ENCODE measurements at places on chromosomes 16 and 17.

DNA sequence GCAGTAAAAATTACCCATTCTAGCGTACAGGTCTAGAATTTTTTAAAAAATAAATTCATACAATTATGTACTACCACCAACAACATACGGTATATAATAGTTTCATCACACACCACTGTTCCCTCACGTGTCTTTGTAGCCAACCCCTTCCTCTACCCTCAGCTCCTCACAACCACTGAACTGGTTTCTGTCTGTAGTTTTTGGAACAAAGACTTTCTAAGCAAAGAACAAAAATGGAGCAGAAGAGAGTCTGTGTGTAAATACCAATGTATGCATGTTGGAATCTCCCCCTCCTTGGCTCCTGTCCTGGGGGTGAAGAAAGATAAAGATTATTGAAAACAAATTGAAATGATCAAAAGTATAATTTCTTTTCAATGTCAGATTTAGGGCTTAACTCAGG, 31.9 kb upstream of the CCR7 start:
- DNase-seq = no peak

- no peak for DNase-seq
These were observed 2.8 kb downstream of the RAB40C start for GRCh38 chr16:592518-593306.

DNA sequence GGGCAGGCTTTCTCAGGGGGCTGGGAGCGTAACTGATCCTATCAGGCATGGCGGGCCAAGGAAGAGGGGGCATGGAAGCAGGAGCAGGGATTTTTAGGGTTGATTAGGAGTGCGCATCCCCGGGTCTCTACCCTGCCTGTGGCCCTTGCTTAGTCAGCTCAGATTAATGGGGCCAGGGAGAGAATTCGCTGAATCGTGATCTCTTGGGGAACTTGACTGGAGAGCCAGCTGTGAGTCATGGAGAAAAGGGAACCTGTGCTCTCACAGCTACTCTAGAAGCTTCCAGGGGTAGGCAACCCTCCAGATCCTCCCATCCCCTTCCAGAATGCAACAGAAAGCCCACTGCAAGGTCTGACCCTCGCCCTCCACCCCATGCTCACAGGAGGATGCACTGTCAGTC, 3.6 kb downstream of the FOXN1 start:
- no peak for DNase-seq

DNA sequence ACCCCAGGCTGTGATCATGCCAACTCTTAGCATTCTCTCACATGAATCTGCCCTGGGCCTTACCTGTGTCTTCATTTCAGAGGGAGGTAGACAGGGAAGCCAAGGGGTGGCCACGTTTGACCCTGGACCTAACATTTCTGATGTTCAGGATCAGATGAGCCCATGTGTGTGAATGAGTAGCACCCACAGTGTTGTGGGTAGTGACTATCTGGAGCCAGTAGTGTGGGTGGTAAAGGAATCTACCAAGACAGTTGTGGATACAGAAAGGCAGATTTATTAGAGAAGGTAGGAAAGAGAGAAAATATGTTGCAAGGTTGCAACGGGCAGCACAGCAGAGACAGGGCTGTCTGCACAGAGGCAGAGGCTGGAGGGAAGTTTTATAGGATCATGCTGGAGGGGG, 60.5 kb downstream of the TK2 start:
- DNase-seq = no peak

DNA sequence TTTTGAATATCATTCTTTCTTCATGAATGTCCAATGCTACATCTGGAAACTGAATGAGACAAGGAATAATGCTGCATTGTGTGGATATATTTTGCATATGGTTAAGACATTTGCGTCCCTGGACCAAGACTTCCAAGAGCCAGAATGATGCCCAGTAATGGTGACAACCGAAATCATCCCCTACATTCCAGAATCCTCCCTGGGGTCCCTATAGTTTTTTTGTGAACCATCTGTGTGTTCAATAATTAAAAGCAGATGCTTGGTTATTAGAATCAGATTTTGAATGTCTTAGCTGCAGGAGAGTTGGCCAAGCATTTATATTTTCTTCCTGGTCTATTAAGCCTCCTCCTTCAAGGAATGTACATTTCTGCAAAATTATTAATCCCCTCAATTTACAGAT, 426.7 kb upstream of the CDH8 start:
- DNase-seq = no peak

DNA sequence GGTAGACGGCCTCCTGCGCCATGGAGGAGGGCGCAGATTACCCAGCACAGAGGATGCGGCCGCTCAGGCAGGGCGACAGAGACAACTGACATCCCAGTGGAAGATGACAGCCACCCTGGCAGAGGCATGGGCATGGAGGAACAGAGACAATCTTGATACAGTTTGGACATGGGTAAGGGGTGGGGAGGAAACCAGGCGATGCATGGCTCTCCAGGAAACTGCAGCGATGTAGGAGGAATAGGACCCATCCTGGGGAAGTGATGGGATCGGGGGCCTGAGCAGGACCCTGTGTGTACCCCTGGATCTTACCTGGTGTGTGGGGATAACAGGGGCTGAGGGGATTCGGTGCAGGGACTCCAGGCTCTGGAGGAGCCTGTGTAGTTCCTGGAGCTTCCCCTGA, 4.6 kb downstream of the OSBPL7 start:
- DNase-seq = no peak

DNA sequence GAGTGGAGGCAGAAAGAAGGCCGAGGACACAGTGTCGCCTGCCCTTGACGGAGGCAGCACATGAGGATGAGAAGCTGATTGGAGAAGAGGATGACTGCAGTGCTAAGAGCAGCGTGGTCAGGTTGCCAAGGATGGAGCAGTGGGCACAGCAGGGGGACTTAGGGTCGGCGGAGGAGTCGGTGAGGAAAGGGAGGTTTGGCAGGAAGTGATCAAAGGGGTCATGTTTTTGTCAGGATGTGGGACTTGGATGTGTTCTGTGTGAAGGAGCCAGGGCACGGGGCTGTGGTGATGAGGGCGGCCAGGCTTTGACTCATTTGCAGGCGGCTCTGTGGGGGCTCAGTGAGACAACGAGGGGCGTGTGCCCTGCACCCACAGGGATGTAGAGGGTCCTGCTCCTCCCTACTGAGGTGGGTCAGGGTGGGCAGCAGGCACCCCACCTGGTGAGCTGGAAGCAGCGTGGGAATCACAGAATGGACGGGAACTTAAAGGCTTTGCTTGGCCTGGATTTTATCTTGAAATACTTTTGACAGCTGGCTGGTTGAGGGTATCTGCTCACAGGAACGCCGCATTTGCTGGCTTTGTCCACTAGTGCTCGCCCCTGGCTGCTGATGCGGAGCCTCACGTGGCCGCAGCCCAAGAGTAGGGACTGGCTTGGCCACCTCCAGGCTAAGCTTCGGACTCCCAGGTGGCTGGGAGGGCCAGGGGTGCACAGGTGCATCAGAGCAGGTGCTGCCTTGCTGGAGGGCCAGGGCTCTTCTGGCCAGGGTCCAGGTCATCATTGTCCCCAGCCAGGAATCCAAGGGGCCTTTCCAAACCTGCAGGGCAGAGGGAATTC, 6.0 kb downstream of the MPG start:
- DNase-seq = peak; percentile 56

DNA sequence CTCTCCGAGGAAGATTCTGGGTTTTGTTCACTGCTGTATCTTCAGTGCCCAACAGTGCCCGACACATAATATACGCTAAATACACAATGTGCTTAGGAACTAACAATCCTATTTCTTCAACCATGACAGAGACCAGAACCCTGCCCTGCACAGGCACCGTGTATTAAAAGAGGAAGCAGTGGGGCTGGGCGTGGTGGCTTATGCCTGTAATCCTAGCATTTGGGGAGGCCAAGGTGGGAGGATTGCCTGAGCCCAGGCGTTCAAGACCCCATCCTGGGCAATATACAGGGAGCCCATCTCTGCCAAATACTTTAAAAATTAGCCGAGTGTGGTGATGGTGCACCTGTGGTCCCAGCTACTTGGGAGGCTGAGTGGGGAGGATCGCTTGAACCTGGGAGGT, 19.3 kb downstream of the ARL2BP start:
- DNase-seq = no peak

DNA sequence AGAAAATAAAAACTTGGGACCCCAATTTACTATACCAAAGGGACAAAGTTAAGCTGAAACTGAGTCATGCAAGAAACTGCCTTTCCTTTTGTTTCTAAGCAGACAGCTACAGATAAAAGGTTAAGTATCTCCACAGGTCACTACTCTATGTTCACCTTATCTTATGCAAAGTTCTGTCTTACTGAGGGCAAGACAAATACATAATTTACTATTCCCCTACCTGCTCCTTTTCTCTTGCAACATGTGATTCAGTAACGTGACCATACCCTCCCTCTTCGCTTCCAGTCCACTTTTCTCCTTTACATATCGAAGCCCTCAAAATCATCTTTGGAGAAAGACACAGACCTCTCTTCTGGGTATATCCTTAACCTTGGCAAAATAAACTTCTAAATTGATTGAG, 42.3 kb downstream of the SCPEP1 start:
- DNase-seq = no peak

GRCh38 chr17:56786989-56787482, 46.7 kb downstream of the C17orf67 start:
- DNase-seq = no peak

GRCh38 chr17:12958786-12959185, 59.0 kb downstream of the ELAC2 start:
- no peak for DNase-seq

DNA sequence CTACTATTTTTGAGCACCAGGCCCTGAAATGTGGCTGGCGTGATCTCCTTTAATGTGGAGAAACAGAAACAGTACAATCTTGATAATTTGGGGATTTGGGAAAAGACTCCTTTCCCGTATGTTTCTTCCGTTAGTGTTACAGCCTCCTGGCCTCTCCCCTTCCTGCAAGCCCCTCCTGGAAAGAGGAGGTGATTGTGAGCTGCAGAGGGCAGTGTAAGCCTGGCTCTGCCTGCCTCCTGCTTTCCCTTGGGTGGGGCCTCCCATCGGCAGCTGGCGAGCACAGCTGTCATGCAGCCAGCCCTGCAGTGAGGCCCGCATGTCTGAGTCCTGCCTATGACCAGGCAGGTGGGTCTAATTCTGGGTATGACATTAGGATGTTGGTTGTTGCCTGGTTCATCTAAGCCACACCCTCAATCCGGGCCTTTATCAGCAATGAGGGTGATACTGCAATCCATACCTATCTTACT, 48.7 kb upstream of the WSB1 start:
- DNase-seq = peak; percentile 19

DNA sequence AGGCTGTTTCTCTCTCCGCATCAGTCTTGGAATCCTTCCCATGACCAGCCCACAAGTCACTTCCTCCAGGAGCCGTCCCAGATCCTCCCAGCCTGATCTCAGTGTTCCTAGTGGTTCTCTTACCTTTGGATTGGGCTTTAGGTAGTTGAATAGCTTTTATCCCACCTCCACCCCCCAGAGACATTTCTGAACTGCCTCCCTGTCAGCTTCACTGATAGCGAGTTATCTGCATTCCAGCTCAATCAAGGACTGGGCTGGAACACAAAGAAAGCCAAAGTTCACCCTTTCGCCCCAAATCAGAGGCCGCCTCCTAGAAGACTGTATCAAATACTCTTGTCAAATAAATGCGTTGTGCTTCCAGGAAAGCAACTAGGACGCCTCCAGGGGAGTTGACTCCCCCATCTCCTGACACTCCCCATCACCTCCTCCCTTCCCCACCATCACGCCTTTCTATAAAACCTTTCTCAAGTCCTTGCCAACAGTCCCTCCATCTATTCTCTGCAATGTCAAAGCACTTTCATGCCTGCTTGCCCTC, 72.7 kb downstream of the TMEM132E start:
- no peak for DNase-seq

GRCh38 chr17:17752089-17752820, 71.0 kb downstream of the RAI1 start:
- peak; percentile 90 for DNase-seq

DNA sequence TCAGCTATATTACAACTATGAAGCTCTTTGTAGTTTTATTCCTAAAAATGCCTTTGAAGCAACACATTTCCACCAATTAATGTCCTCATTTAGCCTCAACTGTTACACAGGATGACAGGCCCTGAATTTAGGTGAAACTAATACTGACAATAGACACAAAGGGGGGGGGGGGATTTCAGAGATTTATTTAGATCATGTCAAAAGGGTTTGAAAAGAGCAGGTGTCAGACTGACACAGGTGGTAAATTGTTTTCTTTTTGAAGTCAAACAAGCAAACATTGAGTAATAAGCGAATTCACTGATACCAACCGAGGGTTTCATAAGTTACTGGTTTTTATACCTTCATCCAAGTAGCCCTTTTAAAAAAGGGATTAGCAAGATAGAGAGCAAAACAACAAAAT, 40.8 kb downstream of the KANSL1 start:
- DNase-seq = no peak

- no peak for DNase-seq
These were observed 530 bp downstream of the GSG1L start for GRCh38 chr16:28062847-28063521.

DNA sequence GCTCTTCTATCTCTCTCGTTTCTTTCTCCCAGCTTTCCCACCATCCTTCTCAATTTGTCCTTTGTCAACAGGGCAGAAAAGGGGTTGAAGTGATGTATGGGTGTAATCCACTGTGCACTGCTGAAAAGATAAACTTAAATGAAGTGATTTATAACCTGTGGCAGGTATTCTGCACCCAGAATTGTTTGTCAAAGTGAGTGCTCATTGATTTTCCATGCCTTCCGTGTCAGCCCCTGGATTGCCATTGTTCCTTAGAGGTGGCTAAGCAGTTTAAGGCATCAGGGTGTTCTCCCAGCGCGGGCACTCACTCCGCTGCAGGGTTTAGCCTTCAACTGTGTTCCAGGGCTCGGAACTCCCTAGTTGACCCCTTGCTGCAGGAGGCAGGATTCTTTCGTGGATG, 82.9 kb downstream of the PITPNC1 start:
- DNase-seq = no peak

GRCh38 chr16:14602443-14602963, 27.6 kb downstream of the PARN start:
- DNase-seq = no peak

DNA sequence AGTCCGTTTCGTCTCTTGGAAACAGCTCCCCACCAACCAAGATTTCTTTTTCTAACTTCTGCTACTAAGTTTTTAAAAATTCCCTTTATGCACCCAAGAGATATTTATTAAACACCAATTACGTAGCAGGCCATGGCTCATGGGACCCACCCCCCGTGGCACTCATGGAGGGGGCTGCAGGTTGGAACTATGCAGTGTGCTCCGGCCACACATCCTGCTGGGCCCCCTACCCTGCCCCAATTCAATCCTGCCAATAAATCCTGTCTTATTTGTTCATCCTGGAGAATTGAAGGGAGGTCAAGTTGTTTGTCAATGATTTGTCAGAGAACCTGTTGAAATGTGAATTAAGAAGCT, 48.2 kb downstream of the IL21R start:
- DNase-seq = no peak

Measured in Jurkat, Clone E6-1 (cell line).